ENCODE measurements at places on chromosomes 16 and 17. TPM values are rescaled to one million over a fixed set of nuclear protein-coding genes. Genes with fewer than 3 reads are reported as not detected.
A peak's percentile ranks its signal among the peaks of the same experiment; 100 is the strongest.

Gene PLEKHH3
- 24.8 TPM for total RNA-seq

Gene KRTAP16-1
- not detected for total RNA-seq

Gene TMEM238L
- not detected for total RNA-seq

Gene MPV17L
- 11.7 TPM for total RNA-seq

Gene ZNF48
- total RNA-seq = 37.9 TPM

Gene ZPBP2
- not detected for total RNA-seq

Gene HBQ1
- 6.6 TPM for total RNA-seq

Gene HCFC1R1
- 30.2 TPM for total RNA-seq

Gene ABCC6
- 0.73 TPM for total RNA-seq

Gene PPY
- not detected for total RNA-seq

GRCh38 chr16:2511128-2511800 is 2.5 kb upstream of the ATP6V0C start:
- H3K4me1 ChIP-seq = peaks cover 22% of the 10 kb centered on the region
- peak overlapping the region; percentile 41 for H3K4me3 ChIP-seq
- peak; percentile 49 for DNase-seq
- no peaks in the 10 kb centered on the region for H3K36me3 ChIP-seq

GRCh38 chr17:8835631-8836364 is 31.7 kb downstream of the PIK3R6 start:
- H3K36me3 ChIP-seq = no peaks in the 10 kb centered on the region
- no peak overlapping the region for H3K27ac ChIP-seq
- DNase-seq = no peak

DNA sequence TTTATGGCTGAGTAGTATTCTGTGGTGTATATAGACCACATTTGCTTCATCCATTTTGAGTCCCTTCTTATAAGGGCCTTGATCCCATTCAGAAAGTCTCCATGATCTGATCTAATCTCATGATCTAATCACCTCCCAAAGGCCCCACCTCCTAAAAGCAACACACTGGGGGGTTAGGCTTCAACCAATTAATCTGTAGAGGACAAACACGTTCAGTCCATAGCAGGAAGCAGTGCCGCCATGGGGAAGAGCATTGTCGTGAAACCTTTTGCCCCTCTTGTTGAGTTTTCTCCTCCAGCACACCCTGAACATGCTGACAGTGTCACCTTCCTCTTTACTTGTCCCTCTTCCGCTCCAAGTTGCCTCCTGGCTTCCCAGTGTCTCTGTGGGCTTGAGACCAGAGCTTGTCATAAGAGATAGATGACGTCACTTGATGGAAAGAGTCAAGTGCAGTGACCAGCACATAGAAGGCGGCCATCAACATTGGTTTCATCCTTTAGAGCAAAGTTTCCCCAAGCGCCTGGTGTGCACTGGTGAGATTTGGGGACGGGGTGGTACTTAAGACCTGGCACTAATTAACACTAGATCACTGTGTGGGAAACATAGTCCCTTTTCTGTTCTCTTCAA is 74.1 kb downstream of the PRKCB start:
- H3K27me3 ChIP-seq = no peaks in the 10 kb centered on the region
- DNase-seq = no peak
- no peak overlapping the region for H3K27ac ChIP-seq
- no peak overlapping the region for H3K4me3 ChIP-seq
- no peaks in the 10 kb centered on the region for H3K36me3 ChIP-seq

- no peaks in the 10 kb centered on the region for H3K27me3 ChIP-seq
- DNase-seq = no peak
- no peak overlapping the region for H3K4me3 ChIP-seq
Observed at GRCh38 chr16:86306811-86307513, 203.4 kb upstream of the FOXF1 start.

- H3K27ac ChIP-seq = peak overlapping the region; percentile 7
- DNase-seq = peak; percentile 35
- H3K27me3 ChIP-seq = no peaks in the 10 kb centered on the region
- no peak overlapping the region for H3K4me3 ChIP-seq
- peaks cover 11% of the 10 kb centered on the region for H3K4me1 ChIP-seq
Observed at GRCh38 chr16:68478526-68479250, 30.4 kb upstream of the SMPD3 start.

- no peaks in the 10 kb centered on the region for H3K4me1 ChIP-seq
- H3K4me3 ChIP-seq = no peak overlapping the region
- no peak overlapping the region for H3K27ac ChIP-seq
- DNase-seq = no peak
- H3K27me3 ChIP-seq = no peaks in the 10 kb centered on the region
Observed at GRCh38 chr16:82636485-82636884, 9.7 kb downstream of the CDH13 start.

DNA sequence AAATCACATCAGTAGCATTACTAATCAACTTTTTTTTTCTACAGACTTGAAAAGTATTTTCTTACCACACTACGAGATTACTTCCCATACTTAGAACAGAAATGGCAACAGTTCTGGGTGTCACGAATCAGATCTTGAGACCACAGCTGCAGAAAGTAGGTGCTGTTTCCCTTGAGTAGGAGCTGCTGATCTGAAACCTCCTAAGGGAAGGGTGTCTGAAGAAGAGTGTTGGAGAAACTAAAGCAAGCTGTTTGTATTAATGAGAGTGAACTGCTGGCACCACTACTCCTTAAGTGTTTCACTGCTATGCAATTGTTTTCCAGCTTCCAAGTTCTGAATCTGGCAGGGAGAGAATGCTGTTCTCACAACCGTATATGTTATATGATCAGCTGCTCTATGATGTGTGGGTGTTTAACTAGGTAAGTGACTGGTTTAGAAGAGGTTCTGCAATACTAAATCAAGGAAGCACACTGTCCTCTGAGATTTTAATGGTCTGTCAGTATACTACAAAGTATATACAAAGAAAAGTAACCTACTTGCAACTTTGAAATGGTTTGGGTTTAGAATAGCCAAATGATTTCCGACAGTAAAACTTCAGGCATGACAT is 3.3 kb downstream of the ZNF652 start:
- H3K27ac ChIP-seq = peak overlapping the region; percentile 61
- no peaks in the 10 kb centered on the region for H3K36me3 ChIP-seq
- H3K4me3 ChIP-seq = no peak overlapping the region
- H3K4me1 ChIP-seq = peaks cover 38% of the 10 kb centered on the region
- no peaks in the 10 kb centered on the region for H3K27me3 ChIP-seq
- no peak for DNase-seq

- no peaks in the 10 kb centered on the region for H3K36me3 ChIP-seq
- no peak overlapping the region for H3K27ac ChIP-seq
- DNase-seq = peak; percentile 78
- H3K4me1 ChIP-seq = peaks cover 20% of the 10 kb centered on the region
- peaks cover 15% of the 10 kb centered on the region for H3K27me3 ChIP-seq
Observed at GRCh38 chr17:4631836-4632580, 9.5 kb downstream of the ALOX15 start.

DNA sequence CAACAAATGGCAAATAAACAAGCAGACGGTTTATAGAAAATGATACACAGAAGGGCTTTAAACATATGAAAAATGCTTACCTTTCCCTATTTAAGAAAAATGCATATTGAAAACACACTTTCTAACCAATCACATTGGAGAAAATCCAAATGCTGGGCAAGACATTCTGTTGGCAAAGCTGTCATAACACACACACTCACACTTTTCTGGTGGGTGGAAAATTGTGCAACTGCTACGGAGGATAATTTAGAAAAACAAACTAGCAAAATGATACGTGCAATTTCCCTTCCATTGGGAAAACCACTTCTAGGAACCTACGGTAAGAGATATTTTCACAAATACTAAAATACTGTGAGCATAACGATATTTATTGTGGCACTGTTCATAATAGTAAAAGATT is 9.8 kb upstream of the MYH3 start:
- no peaks in the 10 kb centered on the region for H3K27me3 ChIP-seq
- H3K4me3 ChIP-seq = no peak overlapping the region
- H3K27ac ChIP-seq = no peak overlapping the region
- DNase-seq = no peak

GRCh38 chr17:33080091-33080490 is 88.4 kb downstream of the SPACA3 start:
- no peak for DNase-seq
- no peak overlapping the region for H3K4me3 ChIP-seq
- no peaks in the 10 kb centered on the region for H3K4me1 ChIP-seq

GRCh38 chr17:21098934-21099689 is 27.7 kb upstream of the DHRS7B start:
- H3K27ac ChIP-seq = peak overlapping the region; percentile 77
- no peaks in the 10 kb centered on the region for H3K36me3 ChIP-seq
- no peaks in the 10 kb centered on the region for H3K4me1 ChIP-seq
- H3K4me3 ChIP-seq = peak overlapping the region; percentile 67
- peak; percentile 99 for DNase-seq
- H3K27me3 ChIP-seq = no peaks in the 10 kb centered on the region

DNA sequence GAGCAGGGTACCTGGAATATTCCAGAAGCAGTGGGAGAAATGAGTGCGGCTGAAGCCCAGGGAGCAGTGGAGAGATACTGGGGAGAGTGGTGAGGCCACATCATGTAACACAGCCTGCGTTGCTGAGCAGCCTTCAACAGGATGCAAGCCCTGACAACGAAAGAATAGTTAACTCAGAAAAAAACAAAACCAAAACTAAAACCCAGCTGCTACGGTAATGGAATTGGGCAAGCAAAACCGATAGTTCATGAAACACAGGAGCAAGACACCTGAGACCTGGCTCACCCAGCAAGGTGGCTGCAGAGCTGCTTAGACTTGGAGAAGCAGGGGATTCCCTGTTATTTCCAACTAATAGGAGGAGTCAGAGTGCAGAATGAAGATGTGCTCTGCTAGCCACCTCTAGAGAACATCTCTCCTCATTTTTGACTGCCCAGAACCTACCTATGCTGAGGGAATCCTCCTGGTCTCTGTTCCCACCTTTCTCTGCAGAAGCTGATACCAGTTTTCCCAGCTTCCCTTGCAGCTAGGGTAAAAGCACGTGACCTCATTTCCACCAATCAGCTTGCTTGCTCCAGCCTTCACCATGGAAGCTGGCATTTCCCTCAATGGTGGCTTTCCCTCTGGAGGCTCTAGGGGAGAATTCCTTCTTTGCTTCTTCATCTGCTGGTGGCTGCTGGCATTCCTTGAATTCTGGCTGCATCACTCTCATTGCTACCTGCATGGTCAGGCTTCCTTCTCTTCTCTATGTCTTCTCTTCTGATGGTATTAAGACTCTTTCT is 59.4 kb upstream of the XYLT1 start:
- DNase-seq = no peak
- H3K27ac ChIP-seq = no peak overlapping the region
- H3K4me1 ChIP-seq = no peaks in the 10 kb centered on the region
- no peaks in the 10 kb centered on the region for H3K36me3 ChIP-seq
- H3K27me3 ChIP-seq = no peaks in the 10 kb centered on the region

DNA sequence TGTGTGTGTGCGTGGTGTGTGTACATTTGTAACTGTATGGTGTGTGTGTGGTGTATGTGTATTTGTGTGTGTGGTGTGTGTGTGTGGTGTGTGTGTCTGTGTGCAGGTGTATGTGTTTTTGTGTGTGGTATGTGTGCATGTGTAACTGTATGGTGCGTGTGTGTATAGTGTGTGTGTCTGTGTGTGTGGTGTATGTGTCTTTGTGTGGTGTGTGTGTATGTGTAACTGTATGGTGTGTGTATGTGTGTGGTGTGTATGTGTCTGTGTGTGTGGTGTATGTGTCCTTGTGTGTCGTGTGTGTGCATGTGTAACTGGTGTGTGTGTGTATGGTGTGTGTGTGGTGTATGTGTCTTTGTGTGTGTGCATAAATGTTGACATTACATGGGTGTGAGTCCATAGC is 163.7 kb upstream of the PLCG2 start:
- no peak for DNase-seq
- no peaks in the 10 kb centered on the region for H3K36me3 ChIP-seq
- H3K27me3 ChIP-seq = no peaks in the 10 kb centered on the region

DNA sequence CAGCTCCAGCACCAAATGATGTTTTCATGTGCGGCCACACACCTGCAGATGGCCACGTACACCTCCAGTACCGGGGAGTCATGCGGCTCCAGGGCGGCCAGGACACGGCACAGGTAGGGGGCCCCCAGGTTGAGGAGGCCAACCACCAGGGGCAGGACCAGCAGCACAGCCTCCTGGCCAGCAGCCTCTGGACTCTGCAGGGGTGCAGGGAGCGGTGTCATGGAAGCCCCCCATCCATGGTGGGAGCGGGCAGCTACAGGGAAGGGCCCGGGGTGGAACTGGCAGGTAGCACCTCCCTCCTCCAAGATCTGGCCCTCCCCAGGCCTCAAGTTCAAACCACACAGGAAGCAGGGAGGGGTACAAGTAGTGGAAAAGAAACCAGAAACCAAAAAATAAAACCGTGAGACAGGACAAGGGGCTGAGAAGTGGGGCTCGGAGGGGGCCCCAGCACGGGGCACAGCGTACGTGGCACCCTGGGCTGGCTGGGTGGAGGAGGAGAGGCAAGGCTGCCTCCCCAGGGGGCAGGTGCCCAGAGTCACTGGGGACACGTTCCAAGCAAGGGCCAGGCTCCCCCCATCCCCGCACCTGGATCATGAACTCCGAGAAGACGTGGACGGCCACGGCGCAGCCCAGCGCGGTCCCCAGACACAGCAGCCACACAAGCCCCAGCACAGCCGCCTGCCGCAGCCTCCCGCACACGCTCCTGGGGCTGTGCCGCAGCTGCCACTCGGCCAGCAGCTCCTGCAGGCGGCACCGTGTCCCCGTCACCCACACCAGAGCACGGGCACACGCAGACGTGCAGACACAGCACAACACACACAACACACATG is 7.4 kb downstream of the TMC6 start:
- DNase-seq = no peak
- H3K27me3 ChIP-seq = no peaks in the 10 kb centered on the region
- 0 out of 2 replicates have a peak, but pooled peaks cover 5% of the 10 kb centered on the region for H3K36me3 ChIP-seq
- H3K27ac ChIP-seq = no peak overlapping the region

- H3K4me3 ChIP-seq = no peak overlapping the region
- no peak for DNase-seq
- no peaks in the 10 kb centered on the region for H3K27me3 ChIP-seq
- no peaks in the 10 kb centered on the region for H3K36me3 ChIP-seq
- H3K4me1 ChIP-seq = peaks cover 26% of the 10 kb centered on the region
- H3K27ac ChIP-seq = no peak overlapping the region
Observed at GRCh38 chr17:72465191-72466024, 344.6 kb downstream of the SOX9 start.

DNA sequence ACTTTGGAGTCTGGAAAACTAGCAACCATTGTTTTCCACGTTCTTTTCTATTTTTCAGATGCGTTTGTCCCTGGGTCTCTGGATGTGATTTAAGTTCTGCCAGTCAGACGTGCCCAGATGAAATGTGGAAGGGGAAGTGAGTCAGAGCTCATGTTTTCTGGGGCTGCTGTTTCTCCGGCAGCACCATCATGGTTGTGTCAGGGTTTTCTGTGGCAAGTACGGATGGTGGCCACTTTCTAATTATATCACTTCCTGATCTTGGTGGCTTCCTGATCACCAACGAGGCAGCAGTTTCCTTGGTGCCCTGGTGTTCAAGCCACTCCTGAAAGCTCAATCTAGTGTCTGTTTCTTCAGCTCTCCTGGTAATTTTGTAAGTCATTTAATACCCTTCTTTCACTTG is 31.4 kb upstream of the PMFBP1 start:
- DNase-seq = no peak
- H3K4me1 ChIP-seq = no peaks in the 10 kb centered on the region
- no peaks in the 10 kb centered on the region for H3K36me3 ChIP-seq
- H3K4me3 ChIP-seq = no peak overlapping the region

Measured in GM23338 (cell line).